ENCODE measurements at places on chromosomes 3 and 15.

DNA sequence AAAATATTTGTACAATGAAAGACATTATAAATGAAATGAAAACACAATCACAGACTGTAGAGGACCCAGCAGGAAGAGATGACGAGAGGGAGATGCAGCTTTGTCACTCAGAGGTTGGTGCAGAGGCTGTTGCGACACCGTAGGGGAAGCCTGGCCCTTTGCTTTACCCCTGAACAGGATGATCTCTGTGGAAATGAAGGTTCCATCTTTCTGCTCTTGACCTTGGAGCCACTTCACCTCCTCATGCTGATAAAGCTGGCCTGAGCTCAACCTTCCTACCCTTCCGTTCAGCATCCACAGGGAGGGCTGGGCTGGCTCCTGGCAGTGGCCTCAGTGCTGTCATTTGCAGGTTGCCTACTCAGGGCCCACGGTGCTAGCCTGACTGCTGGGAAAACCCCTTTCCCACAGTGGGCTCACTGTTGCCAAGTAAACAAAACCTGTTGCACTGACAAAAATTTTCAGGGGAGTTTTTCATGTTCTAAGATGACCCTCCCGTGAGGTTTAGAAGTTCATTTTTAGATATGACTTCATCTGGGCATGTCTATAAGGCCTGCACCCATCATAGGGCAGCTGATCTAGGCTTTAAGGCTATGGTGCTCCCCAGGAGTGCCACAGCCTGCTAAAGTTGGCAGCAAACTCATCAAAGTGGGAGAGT is 3.0 kb upstream of the CD80 start:
- no peak overlapping the region for H3K4me3 ChIP-seq
- no peaks in the 10 kb centered on the region for H3K27me3 ChIP-seq
- H3K36me3 ChIP-seq: no peaks in the 10 kb centered on the region
- DNase-seq: no peak

GRCh38 chr3:81295906-81296577 is 465.4 kb downstream of the GBE1 start:
- H3K4me1 ChIP-seq: no peaks in the 10 kb centered on the region
- no peaks in the 10 kb centered on the region for H3K36me3 ChIP-seq
- H3K27me3 ChIP-seq: no peaks in the 10 kb centered on the region
- no peak overlapping the region for H3K4me3 ChIP-seq
- DNase-seq: no peak
- H3K27ac ChIP-seq: no peak overlapping the region

DNA sequence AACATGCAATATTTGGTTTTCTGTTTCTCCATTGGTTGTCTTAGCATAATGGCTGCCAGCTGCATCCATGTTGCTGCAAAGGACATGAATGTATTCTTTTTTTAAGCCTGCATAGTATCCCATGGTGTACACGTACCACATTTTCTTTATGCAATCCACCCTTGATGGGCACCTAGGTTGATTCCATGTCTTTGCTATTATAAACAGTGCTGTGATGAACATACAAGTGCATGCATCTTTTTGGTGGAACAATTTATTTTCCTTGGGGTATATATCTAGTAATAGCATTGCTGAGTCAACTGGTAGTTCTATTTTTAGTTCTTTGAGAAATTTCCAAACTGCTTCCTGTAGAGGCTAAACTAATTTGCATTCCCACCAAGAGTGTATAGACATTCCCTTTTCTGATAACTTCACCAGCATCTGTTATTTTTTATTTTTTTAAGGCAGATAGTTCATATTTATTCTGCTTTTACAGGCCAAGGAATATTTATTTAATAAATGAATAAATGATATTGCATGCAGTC is 62.4 kb upstream of the NPHP3 start:
- DNase-seq: no peak
- peaks cover 23% of the 10 kb centered on the region for H3K4me1 ChIP-seq
- no peaks in the 10 kb centered on the region for H3K27me3 ChIP-seq
- no peak overlapping the region for H3K4me3 ChIP-seq
- H3K36me3 ChIP-seq: no peaks in the 10 kb centered on the region

GRCh38 chr3:53696401-53697172 is 149.6 kb downstream of the CHDH start:
- DNase-seq: no peak
- H3K36me3 ChIP-seq: no peaks in the 10 kb centered on the region
- no peak overlapping the region for H3K27ac ChIP-seq

DNA sequence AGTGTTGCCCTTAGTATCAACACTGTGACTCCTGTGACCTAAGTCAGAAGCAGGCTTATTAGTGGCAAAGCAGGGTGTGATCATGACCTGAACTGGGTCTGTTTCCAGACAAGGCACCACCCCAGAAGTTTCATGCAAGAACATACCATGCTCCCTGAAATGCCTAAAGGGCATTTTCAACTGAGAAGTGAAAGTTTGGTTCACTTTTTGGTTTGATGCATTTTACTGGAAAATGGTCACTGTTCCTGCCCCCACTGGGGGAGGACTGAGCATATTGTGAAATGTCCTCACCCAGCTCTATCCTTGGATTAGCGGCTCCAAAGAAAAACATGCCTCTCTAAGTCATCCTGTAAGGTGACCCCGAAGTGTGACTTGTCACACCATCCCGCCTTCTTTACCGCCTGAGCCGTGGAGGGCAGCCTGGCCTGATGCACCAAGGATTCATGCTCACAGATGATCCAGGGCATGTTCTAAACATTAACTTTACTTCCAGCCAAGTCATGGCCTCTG is 3.1 kb upstream of the FAM240A start:
- no peak overlapping the region for H3K27ac ChIP-seq
- no peaks in the 10 kb centered on the region for H3K27me3 ChIP-seq
- no peak for DNase-seq
- H3K4me3 ChIP-seq: no peak overlapping the region

Measured in tibial nerve (tissue), 4 donors.